ENCODE measurements at places on chromosomes 1 and 21. TPM values are rescaled to one million over a fixed set of nuclear protein-coding genes. Genes with fewer than 3 reads are reported as not detected.

DNA sequence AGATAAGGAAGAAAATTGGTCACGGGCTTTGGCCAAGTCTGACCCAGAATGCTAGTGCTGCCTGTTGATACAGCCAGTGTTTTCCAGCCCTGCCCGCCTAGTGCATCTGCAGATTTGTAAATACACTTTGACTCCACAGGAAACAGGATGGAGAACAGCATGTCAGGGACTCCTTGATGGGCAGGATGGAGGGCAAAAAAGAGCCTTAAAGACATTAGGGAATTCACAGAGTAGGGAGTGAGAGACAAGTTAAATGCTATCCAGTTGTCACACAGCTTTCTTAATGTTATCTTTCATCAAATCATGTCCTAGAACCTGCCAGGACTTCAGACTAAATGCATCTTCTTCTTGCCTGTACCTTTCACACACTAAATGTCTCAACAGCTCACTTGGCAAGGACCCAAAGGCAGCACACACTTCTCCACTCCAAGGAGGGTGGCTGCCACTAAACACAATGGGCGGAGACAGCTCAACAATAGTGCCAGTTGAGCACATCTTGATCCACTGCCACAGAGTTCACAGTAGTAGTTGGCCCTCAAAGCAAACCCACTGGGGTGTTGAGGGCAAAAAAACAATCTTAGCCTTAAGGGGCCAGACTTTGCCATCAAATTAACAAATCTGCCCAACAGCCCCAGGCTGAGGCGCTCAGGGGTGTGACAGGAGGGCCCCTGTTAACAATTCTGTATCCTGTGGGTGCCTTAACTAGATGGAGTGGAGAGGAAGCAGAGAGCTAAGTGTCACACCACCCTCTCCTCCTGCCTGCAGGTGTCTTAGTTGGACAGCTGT is 2.7 kb downstream of the HIVEP3 start:
- no peak for DNase-seq

DNA sequence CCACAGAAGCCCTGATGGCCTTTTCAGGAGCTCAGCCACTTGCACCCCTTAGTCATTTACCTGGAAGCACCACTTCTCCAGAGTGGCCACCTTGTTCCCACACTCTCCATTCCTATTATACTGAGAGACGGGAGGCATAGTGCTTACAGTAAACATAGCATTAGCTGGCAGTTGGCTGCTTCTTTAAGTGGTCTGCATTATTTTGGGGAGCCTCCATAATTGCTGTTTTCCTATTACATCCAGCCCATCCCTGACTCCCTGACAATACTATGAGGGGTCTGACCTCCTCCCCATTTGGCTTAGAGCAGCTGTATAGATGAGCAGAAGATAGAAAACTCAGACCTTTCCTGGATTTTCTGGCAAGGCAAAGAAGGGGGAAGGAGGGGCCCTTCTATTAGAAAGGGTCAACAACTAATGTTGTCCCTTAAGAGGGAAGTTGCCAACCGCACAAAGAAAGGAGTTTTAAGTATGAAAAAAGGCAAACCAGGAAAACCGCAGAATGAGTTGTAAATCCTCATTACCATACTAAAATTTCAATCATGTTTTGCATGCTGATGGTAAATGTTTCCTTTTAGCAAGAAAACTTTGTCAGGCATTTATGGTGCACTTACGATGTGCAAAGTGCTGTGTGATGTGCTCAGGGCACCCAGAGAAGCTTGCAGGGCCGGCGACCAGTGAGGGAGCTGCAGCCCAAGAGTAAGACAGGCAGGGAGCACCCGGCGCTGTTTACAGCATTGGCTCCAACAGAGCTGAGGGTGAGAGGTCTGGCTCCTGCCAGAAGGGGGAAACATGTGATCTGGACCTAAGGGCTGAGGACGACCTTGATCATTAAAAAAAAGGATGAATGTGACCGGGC is 167.3 kb downstream of the ZZZ3 start:
- no peak for DNase-seq

DNA sequence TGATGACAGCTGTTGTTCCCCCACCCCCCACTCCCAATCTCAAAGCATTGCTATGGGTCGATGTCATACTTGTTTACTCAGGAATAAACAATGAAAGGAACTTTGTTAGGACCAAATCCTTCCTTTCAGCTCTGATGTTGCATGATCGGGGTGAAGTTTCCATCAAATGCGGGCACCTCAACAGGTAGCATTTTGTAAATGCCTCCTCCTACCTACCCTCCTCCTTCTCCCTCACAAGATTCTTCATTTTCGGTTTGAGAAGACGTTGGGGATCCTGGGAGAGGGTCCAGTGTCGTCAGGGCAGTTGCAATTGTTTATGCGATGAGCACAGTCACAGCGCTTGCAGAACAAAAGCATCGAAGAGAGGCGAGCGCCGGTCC is 758 bp upstream of the HUNK start:
- no peak for DNase-seq

Gene TSEN15
- 47.5 TPM for total RNA-seq

DNA sequence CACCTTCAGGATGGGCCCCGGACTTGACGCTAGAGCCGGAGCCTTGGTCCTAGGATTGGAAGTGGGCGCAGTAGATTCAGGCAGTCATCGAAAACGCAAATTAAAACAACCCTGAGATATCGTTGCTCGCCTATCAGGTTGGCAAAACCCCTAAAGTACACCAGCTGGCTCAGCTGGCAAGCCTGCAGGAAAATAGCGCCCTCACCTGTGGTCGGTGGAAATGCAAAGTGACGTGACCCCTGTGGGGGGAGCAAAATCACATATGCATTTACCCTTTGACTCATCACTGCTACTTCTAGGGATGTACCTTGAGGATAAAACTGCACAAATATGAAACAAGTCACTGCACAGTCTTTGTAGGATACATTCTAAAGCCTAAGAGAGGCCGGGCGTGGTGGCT is 170.3 kb upstream of the TMEM51 start:
- DNase-seq, result peak; percentile 26

DNA sequence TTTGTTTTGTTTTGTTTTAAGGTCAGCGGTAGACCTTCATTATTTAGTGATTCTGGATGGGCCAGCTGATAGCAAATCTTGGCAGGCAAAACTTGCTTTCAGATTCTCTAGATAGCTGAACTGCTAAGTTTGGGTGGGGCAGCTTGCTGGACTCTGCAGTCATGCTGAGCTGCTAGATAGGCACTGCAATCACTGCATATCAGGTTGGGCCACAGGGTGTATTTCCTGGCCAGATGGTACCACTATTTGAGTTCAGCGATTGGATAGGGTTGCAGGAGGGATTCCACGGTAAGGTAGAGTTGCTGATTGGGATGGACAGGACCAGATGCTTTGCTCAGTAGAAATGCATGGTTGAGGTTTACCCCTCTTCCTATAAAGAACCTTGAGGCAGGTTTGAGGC is 579.3 kb upstream of the ADGRL4 start:
- no peak for DNase-seq

GRCh38 chr1:226644541-226645176 is 94.4 kb downstream of the ITPKB start:
- DNase-seq, result no peak

- no peak for DNase-seq
Measured at GRCh38 chr1:118947003-118947765, 41.0 kb downstream of the TBX15 start.

All from foreskin keratinocyte (primary cell).